Chondrocyte (in vitro differentiated cells): ENCODE measurements at places on chromosomes 16 and 17. TPM values are rescaled to one million over a fixed set of nuclear protein-coding genes. Genes with fewer than 3 reads are reported as not detected.

DNA sequence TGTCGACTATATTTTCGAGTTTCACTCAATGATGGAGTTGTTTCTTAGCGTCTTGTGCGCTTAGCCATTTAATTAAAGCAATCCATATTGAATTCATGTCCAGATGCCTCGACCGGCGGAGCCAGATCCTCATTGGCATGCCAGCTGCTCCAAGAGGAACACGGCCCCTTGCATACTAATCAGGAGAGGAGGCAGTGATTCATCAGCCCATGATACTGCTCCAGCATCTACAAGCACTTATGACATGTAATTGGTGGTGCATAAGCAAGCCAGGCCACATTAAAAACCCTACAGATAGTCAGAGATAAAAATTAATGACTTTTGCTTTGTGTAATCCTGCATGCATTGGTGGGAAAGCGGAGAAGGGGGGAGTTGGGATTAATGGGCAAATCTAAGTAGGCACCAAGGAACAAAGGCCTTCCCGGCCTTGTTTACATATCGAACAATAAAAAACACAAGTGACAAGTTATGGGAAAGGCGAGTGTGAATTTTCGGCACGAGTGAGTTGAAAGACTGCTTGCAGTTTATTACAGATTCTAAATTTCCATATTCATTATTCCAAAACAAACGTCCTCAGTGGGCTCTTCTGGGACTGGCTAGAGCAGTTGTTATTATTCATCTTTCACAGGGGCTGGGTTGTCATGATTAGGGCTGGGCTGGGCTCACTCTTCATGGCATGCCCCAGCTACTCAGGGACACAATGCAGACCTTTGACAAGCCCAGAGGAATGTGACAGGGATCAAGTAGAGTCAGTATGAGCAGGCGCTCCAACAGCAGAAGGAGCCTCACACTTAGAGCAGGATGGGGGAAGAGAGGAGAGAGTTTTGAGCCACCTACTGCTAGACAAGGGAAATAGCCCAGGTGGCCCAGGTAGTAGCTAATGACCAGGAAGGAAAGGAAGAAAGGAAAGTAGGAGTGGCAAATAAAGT is 281.7 kb upstream of the ZFHX3 start:
- no peak overlapping the region for H3K27ac ChIP-seq
- DNase-seq, result no peak
- peaks cover 2% of the 10 kb centered on the region for H3K27me3 ChIP-seq
- peaks cover 21% of the 10 kb centered on the region for H3K4me1 ChIP-seq
- no peak overlapping the region for H3K4me3 ChIP-seq
- H3K36me3 ChIP-seq, result no peaks in the 10 kb centered on the region

DNA sequence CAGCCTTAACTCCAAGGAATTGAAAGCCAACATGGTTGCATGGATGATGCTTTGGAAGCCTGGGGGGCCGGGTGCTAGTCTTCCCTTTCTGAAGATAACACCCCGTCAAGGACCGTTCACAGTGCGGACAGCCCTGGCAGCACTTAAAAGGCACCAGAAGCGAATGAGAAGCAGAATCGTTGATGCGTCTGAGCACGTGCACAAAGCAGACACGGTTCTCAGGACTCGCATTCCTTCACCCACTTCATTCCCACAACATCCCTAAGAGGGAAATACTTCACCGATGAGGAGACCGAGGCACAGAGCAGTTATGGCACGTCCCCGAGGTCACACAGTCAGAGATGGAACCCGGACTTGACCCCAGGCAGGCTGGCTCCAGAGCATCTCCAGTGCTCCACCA is 14.2 kb downstream of the TRPV1 start:
- no peak overlapping the region for H3K4me3 ChIP-seq
- H3K27ac ChIP-seq, result no peak overlapping the region
- peaks cover 3% of the 10 kb centered on the region for H3K36me3 ChIP-seq

Gene CDC42EP4
- total RNA-seq, result 9.1 to 10.6 TPM (median 10.5 TPM) in 3 replicates

Gene GPR179
- total RNA-seq, result 0.56 TPM in 1 of 3 replicates, not detected in the others

- DNase-seq, result no peak
- no peaks in the 10 kb centered on the region for H3K36me3 ChIP-seq
- no peak overlapping the region for H3K27ac ChIP-seq
- H3K4me3 ChIP-seq, result no peak overlapping the region
- no peaks in the 10 kb centered on the region for H3K4me1 ChIP-seq
- no peaks in the 10 kb centered on the region for H3K27me3 ChIP-seq
Observed at GRCh38 chr16:12329246-12329995, 352.9 kb downstream of the SNX29 start.

DNA sequence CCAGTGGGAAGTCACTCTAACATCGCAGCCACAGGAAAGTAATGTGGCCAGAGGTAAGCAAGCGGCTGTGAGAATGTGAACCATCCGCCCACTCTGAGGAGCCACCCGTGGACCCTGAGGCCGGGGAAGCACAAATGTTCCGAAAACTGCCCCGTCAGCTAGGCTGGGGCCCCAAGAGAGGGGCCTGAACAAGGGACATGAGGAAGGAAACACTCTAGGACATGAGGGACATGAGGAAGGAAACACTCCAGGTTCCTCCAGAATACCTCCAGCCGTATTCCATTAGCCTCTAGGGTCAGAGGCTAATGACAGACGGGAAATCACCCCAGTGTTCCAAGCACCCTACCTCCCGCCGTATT is 317 bp downstream of the TEFM start:
- H3K27ac ChIP-seq, result peak overlapping the region; percentile 97
- H3K4me3 ChIP-seq, result peak overlapping the region; percentile 99
- H3K36me3 ChIP-seq, result peaks cover 5% of the 10 kb centered on the region
- DNase-seq, result no peak
- no peaks in the 10 kb centered on the region for H3K27me3 ChIP-seq
- peaks cover 23% of the 10 kb centered on the region for H3K4me1 ChIP-seq

- no peaks in the 10 kb centered on the region for H3K36me3 ChIP-seq
- DNase-seq, result no peak
- H3K4me3 ChIP-seq, result no peak overlapping the region
- H3K27me3 ChIP-seq, result no peaks in the 10 kb centered on the region
Observed at GRCh38 chr17:17712268-17712924, 31.1 kb downstream of the RAI1 start.

- peaks cover 1% of the 10 kb centered on the region for H3K36me3 ChIP-seq
- peak overlapping the region; percentile 85 for H3K27ac ChIP-seq
- H3K4me3 ChIP-seq, result peak overlapping the region; percentile 29
- no peak for DNase-seq
- peaks cover 65% of the 10 kb centered on the region for H3K4me1 ChIP-seq
Observed at GRCh38 chr16:27317738-27318391, 4.1 kb downstream of the IL4R start.

Gene TELO2
- total RNA-seq, result 19.3 to 30.9 TPM (median 21.7 TPM) in 3 replicates
